Tibial nerve (tissue), 4 donors: ENCODE measurements at places on chromosomes 3 and 15. TPM values are rescaled to one million over a fixed set of nuclear protein-coding genes. Genes with fewer than 3 reads are reported as not detected.

Gene CEMIP
- total RNA-seq: 0.21 TPM

DNA sequence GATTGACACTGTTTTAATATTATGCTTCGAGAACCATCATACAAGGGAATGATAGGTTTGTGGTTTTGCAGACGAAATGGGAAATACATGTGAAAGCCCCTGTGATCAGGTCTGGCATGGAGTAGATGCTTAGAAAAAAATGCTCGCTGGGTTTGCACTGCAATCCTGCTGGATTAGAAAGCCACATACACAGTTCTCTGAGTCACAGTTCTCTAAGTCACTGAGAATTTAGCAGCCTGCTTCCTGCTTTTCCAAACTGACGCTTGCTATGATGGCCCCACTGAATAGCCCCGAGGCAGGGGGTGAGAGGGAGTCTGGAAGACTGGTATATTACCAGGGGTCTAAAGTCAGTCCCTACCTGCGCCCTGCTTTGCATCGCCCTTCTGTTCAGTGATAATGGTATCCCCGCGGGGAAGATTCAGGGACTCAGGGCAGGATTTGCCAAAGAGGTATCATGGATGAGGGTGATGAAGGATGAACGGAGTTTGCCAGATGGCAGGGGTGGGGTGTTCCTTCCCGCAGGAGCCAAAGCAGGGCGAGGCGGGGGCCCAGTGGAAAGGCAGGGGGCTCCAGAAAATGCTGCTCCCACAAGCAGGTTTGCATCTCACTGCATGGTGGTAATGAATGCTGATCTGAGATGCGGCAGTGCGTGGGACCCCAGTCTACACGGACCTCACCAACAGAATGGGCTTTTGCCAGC, 82.3 kb downstream of the IQSEC1 start:
- DNase-seq: no peak

GRCh38 chr3:120780977-120781376, 38.4 kb downstream of the GTF2E1 start:
- DNase-seq: no peak

- DNase-seq: no peak
Observed at GRCh38 chr3:183824761-183825455, 469 bp downstream of the MAP6D1 start.

DNA sequence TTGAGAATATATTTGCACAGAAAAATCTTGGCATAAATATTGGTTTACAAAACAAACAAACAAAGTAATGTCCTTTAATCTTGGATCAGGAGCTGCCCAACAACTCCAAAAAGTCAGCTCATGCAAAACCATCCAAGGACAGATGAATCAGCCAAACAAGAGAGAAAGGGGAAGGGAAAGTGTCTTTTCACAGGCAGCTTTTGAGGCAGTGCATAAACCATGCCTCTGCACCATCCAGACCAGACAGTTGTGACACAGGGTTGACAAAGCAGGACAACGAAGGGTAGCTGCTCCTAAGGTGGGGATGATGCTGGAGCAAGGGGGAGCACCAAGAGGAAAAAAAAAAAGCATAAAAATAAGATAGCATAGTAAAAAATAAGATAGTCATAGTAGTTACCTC, 8.7 kb downstream of the CD86 start:
- DNase-seq: no peak

- DNase-seq: no peak
Observed at GRCh38 chr3:162555761-162556160, 1059.2 kb downstream of the OTOL1 start.

- no peak for DNase-seq
Observed at GRCh38 chr3:112681822-112682325, 40.9 kb upstream of the CCDC80 start.

GRCh38 chr3:166837535-166837934, 542.6 kb downstream of the ZBBX start:
- DNase-seq: no peak

GRCh38 chr3:170487031-170487430, 68.4 kb downstream of the CLDN11 start:
- no peak for DNase-seq
